ENCODE measurements at places on chromosomes 11 and 22.

GRCh38 chr11:82989628-82990404, 81.9 kb downstream of the RAB30 start:
- no peak for DNase-seq

DNA sequence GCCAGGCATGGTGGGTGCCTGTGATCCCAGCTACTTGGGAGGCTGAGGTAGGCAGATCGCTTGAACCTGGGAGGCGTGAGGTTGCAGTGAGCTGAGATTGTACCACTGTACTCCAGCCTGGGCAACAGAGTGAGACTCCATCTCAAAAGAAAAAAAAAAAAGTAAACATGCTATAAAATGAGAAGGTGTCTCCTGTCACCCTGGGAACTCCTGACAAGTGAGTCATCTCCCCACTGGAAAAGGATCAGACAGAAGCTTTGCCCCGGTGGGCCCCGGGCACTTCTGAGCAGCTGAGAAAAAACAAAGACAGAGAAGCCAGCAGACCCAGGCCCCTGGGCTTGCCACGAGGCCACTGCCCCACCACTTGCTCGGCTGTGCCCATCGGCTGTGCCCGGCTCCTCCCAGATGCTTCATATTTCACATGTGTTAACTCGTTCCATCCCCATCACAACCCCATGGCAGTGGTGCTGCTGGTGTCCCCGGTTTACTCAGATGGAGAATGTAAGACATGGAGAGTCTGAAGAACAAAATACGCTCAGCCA, 22.3 kb downstream of the TTLL1 start:
- no peak for DNase-seq

DNA sequence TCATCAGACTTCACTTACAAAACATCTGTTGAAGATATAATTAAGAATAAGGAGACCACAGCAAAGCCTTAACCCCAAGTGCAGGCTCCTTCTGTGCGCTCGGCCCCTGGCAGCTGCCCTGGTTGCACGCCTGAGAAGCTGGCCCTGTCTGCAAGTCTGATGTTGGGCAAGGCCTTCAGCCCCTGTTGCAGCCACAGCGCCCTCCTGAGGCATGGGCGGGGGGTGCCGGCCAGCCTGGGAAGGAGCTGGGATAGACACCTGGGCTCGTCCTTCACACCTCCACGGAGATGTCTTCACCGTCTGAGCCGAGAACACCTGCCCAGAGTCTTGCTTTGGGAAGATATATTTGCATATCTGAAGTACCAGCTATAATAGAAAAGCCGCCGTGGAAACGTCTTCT, 104.1 kb downstream of the MPPED1 start:
- no peak for DNase-seq

DNA sequence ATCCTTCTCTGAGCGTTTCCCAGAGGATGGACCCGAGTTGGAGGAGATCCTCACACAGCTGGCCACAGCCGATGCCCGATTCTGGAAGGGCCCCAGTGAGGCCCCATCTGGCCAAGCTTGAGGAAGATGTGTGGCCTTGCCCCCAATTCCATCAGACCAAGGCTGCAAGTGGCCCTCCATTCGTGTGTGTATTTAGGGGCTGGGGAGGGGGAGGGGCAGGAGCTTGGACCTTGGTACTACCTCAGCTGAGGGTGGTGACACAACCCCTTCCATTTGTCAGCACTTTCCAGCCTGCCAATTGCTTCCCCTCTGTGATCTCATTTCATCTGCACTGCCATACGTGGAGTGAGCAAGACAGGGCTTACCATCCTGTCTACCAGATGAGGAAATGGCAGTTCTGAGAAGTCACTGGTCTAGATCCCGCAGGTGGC, 1.3 kb upstream of the BBS1 start:
- DNase-seq = peak; percentile 28

DNA sequence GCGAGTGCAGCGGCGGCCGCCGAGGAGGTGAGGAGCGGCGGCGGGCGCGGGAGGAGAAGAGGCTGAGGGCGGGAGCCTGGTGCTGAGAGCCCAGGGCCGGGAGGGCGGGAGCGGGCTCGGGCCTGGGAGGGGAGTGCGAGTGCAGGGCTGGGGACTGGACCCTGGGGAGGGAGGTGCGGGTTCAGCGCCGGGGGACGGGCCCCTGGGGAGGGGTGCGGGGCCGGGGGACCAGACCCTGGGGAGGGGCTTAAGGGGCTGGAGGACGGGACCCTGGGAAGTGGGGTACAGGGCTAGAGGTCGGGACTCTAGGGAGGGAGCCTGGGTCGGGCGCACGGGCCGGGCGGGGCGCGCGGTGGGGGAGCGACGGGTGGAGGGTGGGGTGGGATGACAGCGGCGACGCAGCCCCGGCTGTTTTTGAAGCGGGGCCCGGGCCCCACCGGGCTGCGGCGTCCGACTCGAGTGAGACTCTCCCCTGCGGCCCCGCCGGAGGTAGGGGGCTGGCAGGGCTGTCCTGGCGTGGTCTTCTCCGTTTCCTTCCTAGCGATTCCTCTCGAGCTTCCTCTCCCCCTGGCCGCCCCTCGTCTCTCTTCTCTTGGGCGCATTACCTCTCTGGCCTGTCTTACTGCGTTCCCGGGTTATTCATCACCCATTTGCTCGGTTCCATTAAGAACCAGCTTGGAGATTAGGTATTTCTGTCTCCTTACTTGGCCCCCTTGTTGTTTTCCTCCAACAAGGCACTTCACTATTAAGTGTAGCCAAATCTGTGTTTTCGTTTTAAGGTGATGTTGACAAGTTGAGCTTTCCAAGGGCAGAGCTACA, 754 bp downstream of the NUP50 start:
- no peak for DNase-seq

GRCh38 chr11:1507381-1508140, 21.0 kb upstream of the MOB2 start:
- no peak for DNase-seq

GRCh38 chr22:46058591-46059519, 81.9 kb upstream of the WNT7B start:
- DNase-seq = no peak

GRCh38 chr11:2807801-2808241, 77.8 kb downstream of the CDKN1C start:
- DNase-seq = no peak

Data from CD4-positive, alpha-beta T cell treated with Interferon gamma for 1 hour (primary cell).